ENCODE measurements at places on chromosomes 4 and X. TPM values are rescaled to one million over a fixed set of nuclear protein-coding genes. Genes with fewer than 3 reads are reported as not detected.

ARHGEF9 gene
- total RNA-seq, result 41.2 TPM

ZNF157 gene
- 0.32 TPM for total RNA-seq

DNA sequence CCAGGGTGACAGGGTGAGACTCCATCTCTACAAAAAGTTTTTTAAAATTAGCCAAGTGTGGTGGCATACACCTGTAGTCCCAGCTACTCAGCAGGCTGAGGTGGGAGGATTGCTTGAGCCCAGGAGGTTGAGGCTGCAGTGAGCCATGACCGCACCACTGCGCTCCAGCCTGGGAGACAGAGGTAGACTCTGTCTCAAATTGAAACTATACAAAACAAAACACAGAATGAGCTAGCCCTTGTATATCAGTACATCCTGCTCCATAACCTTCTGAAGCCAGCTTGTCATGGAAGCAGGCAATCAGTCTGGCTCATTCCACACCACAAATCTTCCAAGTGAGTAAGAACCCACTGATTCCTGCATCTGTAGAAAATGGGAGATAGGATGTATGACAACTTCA lies 49.0 kb downstream of the CD99L2 start:
- DNase-seq, result no peak

LONRF3 gene
- 13.1 TPM for total RNA-seq

DNA sequence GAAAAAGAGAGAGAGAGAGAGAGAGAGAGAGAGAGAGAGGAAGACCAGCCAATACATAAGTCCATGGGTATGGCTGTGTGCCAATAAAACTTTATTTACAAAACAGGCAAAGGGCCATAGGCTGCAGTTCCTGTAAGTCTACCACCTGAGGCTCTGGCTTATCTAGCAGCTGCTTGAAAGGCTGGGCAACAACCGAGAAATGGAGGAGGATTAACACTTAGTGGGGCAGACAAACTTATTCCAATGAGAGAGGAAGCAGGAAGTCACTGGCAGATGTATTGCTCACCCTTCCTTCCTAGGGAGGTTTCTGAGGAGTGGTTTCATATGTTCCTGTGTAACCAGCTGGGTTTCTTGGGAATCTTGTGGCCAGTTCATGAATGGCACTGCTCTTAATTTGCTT lies 4.7 kb upstream of the GPR143 start:
- DNase-seq, result no peak

- peak; percentile 39 for DNase-seq
These were observed 31.0 kb upstream of the TLR3 start for GRCh38 chr4:186037692-186038658.

RHOXF1 gene
- total RNA-seq, result 10.8 TPM

USP27X gene
- total RNA-seq, result not detected

GRCh38 chr4:155818639-155819038 lies 47.4 kb downstream of the ASIC5 start:
- DNase-seq, result no peak

RBM46 gene
- total RNA-seq, result not detected

DNA sequence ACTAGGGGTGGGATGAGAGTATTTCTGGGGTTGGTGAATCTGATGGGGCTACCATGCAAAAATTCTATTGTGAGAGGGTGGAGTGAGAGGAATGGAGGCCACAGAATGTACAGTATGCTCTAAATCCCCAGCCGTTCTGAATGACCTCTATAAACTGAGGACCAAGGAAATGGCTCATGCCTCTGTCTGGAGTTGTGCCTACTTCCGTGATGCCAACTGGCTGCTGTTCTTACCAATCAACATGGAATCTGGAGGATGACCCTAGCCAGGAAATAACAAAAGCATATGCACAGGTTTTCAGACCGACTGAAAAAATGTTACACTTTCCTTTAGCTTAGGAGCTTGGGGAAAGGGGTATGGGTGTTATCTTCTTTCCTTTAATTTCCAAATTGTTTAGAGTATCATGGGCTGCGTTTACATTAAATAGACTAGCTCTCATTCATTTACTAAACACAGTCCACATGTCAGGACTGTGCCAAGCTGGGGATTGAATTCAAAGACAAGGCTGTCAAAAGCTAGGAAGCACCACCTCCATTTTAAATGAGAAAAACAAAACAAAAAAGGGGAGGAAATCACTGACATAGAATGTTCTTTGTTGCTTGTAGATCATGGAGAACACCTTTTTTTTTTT lies 20.2 kb upstream of the CCKAR start:
- DNase-seq, result no peak

KCNIP4 gene
- 2.5 TPM for total RNA-seq

- DNase-seq, result no peak
These were observed 153.6 kb upstream of the INTU start for GRCh38 chr4:127479031-127479622.

DNA sequence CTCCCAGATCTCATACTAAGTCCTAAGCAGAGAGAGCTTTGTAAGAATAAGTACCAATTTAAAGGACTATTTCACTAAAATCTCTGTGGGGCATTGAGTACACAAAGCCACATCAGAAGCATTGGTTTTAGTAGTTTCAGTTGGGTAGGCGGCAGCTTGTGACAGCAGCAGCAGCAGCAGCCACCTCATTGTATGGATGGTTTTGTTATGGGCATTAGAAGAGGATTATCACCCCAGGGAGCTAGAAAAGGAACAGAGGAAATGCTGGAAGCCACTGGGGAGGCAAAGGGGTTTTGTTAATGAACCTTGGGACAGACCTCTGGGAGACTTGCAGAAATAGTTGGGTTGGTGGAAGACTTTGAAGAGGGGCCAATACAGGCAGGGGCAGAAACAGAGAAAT lies 93.9 kb upstream of the FRMPD3 start:
- DNase-seq, result no peak

- peak; percentile 16 for DNase-seq
These were observed 344.6 kb upstream of the CTSO start for GRCh38 chr4:156298230-156298629.

- DNase-seq, result no peak
These were observed 373.1 kb downstream of the PPARGC1A start for GRCh38 chr4:23516716-23517115.

- no peak for DNase-seq
These were observed 2.7 kb downstream of the REST start for GRCh38 chr4:56910172-56910967.

SPARCL1 gene
- total RNA-seq, result 113 TPM

GBA3 gene
- 17.3 TPM for total RNA-seq

OR13H1 gene
- total RNA-seq, result not detected

- DNase-seq, result no peak
These were observed 25.2 kb downstream of the PDGFRA start for GRCh38 chr4:54254116-54254914.

GRCh38 chr4:101128473-101128872 lies 218.9 kb downstream of the PPP3CA start:
- peak; percentile 13 for DNase-seq

GRCh38 chr4:145181091-145181501 lies 707 bp upstream of the OTUD4 start:
- DNase-seq, result no peak

CT45A3 gene
- total RNA-seq, result not detected

DNA sequence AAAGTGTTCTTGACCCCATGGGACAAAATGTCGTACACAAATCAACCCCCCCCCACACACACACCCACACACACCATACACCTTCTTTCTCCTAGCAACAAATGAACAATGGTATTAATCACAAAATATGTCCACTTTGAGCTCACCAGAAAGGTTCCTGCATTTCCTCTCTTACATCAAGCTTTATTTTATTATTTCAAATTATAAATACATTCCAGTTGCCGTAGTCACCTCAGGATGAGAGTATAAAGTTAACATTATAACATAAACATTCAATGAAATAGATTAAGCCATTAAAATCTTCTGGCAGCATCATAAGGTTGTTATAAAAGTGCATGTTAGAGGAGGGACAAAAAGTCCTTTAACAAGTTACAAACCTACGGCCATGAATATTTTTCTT lies 7.3 kb downstream of the XK start:
- no peak for DNase-seq

DNA sequence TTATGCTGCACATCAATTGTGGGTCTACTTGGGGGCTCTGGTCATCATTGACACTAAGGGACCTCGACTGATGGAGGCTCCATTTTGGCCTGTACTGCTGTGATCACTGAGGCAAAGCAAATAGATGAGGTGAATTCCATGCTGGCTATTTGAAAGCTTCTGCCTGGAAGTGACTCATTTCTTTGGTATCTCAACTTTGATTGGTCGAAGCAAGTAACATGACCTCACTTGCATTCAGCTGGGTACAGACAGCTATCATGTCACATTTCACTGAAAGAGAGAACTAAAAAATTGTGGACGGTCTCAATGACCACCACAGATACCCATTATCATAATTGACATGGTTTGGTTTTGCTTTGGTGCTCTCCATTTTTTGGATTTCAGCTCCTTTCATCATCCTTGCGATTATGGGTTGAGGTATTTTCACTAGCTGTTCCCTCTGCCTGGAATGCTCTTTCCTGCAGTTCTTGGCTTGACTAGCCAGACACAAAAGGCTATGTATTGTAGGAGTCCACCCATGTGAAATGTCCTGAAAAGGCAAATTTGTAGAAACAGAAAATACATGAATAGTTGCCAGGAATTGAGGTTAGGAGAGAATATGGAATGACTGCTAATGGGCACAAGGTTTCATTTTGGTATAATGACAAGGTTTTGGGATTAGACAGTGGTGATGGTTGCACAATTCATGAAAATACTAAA lies 369.2 kb upstream of the LCORL start:
- no peak for DNase-seq

DNA sequence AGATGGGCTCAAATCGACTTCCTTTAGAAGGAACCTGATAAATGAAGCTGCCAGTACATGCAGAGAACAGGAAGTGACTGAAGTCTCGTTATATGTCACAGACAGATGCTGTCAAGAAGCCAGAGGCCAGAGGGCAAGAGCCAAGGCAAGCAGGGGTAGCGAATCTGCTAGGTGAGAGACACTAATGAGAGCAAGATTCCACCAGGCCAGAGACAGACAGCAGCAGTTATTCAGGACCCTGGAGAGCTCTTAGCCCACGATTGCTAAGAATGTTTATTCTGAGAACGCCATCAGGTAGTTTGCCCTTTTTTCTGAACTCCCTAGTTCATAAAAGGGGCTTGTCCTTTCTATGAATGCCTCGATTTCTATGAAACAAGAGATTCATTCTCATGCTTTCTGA lies 73.7 kb downstream of the BEND2 start:
- DNase-seq, result no peak

GRCh38 chrX:103461156-103461555 lies 58.1 kb downstream of the RAB40A start:
- DNase-seq, result no peak

PDLIM5 gene
- 62.9 TPM for total RNA-seq
